Left ventricle myocardium superior (tissue), 1 donor: ENCODE measurements at places on chromosomes 3 and 15. TPM values are rescaled to one million over a fixed set of nuclear protein-coding genes. Genes with fewer than 3 reads are reported as not detected.
A peak's percentile ranks its signal among the peaks of the same experiment; 100 is the strongest.

DNA sequence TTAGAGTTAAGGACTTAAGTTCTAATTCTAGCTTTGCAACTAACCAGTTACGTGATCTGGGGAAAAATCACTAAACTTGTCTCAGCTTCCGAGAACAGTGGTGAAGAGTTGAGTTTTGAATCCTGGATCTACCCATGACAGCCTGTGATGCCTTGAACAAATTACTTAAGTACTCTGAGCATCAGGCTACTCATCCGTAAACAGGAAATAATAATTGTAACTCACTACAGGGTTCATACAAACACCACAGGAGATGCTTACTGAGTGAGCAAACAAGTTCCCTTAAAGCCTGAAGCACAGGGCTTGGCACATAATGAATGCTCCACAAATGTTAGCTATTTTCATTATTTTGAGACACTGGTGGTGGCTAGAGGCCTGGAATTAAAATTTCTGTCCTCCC lies 158.8 kb downstream of the ERC2 start:
- no peak for DNase-seq

GRCh38 chr3:102466001-102466400 lies 31.2 kb downstream of the ZPLD1 start:
- no peak for DNase-seq

DNA sequence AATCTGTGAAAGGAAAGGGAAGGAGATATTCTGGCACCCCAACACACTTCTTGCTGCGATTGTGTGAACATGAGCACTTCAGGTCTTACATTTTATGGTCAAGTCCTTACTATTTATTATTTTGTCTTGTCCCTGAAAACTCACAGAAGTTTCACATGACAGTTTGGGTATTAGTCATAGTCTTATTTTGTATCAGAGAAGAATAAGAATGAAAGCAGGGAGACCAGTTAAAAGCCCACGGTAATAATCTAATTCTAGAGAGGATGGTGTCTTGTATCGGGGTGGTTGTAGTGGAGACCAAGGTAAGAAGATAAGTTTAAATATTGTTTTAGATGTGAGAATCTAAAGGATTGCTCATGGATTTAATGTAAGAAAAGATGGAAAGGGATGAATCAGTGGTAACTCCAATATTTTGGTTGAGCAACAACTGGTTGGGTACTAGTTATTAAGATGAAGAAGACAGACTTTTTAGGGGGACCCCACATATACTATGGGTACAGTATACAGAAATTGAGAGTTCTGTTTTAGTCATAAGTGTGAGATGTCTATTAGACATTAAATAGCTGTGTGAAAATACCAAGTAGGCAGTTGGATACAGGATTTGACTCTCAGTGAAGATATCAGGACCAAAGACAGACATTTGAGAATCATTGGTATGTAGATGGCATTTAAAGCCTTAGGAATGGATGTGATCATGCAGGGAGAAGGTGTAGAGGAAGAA lies 227.6 kb downstream of the MFSD1 start:
- DNase-seq: no peak

GRCh38 chr3:78647726-78648125 lies 1120.1 kb downstream of the ROBO1 start:
- no peak for DNase-seq

DNA sequence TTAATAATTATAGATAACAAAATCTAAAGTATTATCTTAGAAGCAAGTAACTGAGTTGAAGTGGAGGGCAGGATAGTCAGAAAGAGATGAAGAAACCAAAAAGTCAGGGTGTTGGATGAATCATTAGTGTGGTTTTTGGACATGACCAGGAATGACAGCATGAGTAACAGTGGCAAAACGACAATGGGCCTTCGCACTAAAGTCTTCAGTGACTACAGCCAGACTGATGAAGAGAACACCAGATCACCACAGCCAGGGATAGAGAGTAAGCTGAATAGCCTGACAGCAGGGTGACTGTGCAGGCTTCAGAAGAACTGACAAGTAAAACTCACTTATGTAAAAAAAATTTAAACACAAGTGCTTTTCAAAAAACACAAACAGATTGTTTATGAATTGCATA lies 96.0 kb upstream of the MELTF start:
- no peak for DNase-seq

DNA sequence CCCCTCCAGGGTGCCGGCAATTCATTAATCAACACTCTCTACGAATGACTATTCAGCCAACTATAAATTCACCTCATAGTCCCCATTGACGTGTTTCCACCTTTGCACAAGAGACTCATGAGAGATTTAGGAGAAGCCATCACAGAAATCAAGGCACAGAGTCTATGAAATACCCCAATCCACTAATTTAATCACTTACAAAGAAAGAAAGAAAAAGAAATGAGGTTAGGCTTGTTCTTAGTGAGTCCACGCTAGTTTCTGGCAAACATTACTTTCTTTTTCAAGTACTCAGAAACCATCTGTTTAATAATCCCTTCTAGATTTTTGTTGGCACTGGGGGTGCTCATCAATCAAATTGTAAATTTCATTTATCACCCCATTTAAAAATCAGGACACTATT lies 125.2 kb upstream of the ADPGK start:
- DNase-seq: no peak

GRCh38 chr15:72599855-72600464 lies 54.5 kb upstream of the GOLGA6B start:
- no peak for DNase-seq

DNA sequence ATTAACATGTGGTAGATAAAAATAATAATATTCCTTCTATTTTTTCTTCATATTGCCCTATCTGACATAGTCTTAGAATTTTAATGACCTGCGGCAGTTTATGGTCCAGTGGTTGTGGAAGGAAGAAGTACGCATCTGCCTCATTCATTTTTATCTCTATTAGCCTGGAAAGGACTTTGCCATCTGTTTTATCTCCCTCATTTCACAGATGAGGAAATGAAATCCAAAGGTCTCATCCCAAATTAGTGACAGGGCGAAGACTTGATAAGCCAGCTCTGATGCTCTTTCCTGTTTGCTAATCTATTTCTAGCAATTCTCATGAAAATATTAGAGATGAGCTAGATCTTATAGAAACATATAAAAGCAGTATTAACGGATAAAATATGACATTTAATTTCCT lies 113.3 kb downstream of the KLHL25 start:
- DNase-seq: no peak

- no peak for DNase-seq
Measured at GRCh38 chr3:9664119-9664751, 14.9 kb downstream of the MTMR14 start.

DNA sequence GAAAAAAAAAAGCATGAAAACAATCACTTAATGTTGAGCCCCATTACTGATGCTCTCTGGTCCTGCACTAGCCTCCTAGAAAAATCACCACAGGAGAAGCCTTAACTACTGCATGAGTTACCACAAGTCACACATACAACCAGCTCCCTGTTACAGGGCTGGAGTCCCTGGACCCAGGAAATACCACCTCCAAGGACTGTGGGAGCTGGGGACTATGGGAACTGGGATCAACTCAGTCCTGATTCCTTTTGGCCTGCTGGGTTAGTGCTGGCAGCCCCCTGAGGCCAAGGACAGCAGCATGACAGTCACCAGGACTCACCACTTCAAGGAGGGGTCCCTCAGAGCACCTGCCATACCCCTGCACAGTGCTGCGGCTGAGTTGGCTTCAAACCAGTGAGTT lies 559 bp downstream of the NR1I2 start:
- no peak for DNase-seq

DNA sequence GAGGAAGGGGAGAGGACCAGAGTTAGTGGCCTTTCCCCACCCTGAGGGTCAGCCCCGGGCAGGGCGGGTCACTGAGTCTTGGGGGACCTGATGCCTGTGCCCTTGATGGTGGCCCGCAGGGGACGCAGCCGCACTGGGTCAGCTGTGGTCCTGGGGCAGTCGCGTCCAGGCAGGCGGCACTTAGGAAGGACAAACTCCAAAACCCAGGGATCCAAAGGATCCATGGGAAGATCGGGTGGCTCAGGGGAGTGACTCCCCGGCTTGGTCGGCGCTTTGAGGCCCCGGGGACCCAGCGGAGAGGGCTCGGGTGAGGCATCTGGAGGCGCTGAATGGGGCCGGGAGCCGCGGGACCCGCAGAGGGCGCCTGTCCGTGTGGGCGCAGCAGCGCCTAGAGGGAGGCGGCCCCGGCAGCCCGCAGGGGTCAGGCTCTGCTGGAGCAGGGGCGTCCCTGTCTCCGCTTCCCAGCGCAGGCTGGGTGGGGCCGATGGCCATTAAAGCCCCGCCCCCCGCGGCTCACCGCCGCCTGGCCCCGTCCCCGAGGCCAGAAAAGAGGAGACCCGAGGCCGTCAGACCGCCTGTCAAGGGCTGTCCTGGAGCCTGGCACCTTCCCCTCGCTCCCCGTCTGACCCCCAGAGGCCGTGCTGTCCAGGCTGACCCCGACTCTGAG lies 17.5 kb downstream of the CIDEC start:
- DNase-seq: peak; percentile 84

CPN2 gene
- 0.40 TPM for total RNA-seq

INSYN1 gene
- total RNA-seq: 168 TPM

AP4E1 gene
- total RNA-seq: 7.1 TPM

CORO2B gene
- total RNA-seq: 5.9 TPM

EFCAB12 gene
- not detected for total RNA-seq

ATP13A4 gene
- 0.64 TPM for total RNA-seq

JMJD7 gene
- total RNA-seq: 16.7 TPM
